GM12878 (cell line): ENCODE measurements at places on chromosomes 1 and 21. TPM values are rescaled to one million over a fixed set of nuclear protein-coding genes. Genes with fewer than 3 reads are reported as not detected.

DNA sequence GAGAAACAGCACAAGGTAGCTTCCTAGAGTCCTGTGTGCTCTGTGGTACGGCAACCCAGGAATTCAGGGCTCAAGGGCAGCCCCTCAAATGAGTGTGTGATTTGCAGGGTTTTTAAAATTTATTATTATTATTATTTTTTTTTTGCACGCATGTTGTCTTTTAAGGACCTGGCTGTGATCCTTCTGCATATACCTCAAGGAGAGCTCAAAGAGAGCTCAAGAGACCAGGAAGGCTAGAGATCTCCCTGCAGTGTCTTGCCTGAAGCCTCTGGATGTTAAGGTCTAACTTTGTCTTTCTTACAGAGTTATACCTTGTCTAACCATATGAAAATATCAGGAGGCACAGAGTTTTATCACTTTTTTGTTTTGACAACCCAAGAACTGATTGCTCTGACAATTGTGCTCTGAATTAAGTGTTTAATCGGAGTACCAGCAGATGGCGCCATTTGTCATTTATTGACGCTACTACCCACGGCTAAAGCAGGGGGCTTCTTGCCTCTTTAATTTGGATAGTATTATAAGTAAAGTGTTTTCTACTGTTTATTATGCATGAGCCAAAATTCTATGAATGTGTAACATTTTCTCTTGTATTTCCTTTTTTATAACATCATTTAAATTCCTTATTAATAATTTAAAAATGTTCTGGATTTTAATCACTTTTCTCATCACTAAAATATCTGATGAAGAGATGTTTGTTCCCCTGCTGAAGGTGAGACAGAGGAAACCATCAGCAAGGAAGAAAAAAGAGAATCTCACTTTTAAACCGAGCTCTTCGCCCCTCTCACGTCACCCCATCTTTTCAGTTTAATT is 35.8 kb upstream of the LMO4 start:
- DNase-seq: no peak

GRCh38 chr1:32701951-32702598 is 495 bp downstream of the SYNC start:
- no peak for DNase-seq

BCL2L15 gene
- 0.43 and 0.87 TPM in 2 replicates for total RNA-seq

GRCh38 chr1:239570878-239571277 is 184.5 kb downstream of the CHRM3 start:
- DNase-seq: no peak

BARHL2 gene
- not detected in 2 replicates for total RNA-seq

DNA sequence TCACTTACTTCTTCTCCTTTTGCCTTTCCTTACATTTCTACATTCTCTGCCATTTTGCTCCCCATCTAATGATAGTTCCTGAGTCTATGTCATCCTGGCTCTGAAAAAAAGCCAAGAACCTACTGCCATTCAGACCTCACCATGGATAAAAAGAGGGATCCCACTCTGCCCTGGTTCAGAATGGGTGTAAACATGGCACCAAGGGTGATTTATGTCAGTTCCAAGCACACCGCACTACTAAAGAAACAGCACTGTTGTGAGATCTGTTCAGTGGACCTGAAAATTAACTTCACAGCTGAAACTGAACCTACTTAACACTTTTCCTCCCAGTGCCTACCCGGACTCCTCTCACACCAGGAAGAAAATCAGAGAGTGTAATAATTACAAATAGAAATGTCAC is 72.3 kb upstream of the NTPCR start:
- DNase-seq: no peak

- DNase-seq: peak; percentile 66
Measured at GRCh38 chr1:116737020-116737854, 17.0 kb upstream of the CD2 start.

DNA sequence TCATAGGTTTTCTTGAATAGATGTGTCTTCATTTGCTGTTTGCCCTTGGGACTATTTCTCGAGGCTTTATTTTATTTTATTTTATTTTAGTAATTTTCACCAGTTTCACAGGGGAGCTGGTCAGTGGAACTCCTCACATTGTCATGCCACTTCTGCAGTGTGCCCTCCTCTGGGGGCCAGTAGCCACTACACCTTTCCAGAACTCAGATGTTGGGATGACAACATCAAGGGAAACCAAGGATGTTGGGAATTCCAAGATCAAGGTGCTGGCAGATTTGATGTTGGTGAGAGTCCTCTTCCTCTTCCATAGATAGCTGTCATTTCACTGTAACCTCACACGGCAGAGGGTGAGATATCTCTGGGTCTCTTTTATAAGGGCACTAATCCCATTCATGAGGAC is 35.5 kb downstream of the SLC26A9 start:
- no peak for DNase-seq

- no peak for DNase-seq
Measured at GRCh38 chr1:92408825-92409224, 77.9 kb downstream of the GFI1 start.

- DNase-seq: no peak
Measured at GRCh38 chr1:237568955-237569354, 321.8 kb downstream of the ZP4 start.

BRDT gene
- total RNA-seq: not detected in 2 replicates

- DNase-seq: no peak
Measured at GRCh38 chr1:219120624-219121544, 52.8 kb upstream of the LYPLAL1 start.

SETD4 gene
- total RNA-seq: 15.6 and 18.8 TPM in 2 replicates

- no peak for DNase-seq
Measured at GRCh38 chr1:54488065-54488750, 59.8 kb upstream of the ACOT11 start.

GRCh38 chr1:200282497-200283122 is 127.2 kb downstream of the ZNF281 start:
- no peak for DNase-seq

DNA sequence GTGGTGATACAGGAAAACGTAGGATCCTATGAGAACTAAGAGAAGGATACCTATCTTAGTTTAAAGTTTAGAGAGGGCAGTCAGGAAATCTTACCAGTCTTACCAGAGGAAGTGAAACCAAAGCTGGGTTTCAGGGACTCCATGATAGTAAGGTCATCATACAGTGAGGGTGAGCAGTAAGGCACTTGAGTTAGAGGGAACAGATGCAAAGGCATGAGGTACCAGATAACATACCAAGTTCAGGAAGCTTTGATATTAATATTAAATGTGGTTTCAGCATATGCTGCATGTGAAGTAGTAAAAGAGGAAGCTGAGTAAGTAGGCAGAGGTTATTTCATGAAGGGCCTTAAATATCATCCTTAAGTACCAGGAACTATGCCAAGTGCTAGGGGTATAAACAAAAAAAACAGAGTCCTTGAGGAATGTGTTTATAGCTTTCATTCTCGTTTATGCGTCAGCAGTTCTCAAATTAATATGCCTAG is 16.9 kb downstream of the ATG4C start:
- peak; percentile 78 for DNase-seq

SELENBP1 gene
- total RNA-seq: 0.41 and 0.45 TPM in 2 replicates

COL24A1 gene
- total RNA-seq: 2.4 and 2.5 TPM in 2 replicates

DNA sequence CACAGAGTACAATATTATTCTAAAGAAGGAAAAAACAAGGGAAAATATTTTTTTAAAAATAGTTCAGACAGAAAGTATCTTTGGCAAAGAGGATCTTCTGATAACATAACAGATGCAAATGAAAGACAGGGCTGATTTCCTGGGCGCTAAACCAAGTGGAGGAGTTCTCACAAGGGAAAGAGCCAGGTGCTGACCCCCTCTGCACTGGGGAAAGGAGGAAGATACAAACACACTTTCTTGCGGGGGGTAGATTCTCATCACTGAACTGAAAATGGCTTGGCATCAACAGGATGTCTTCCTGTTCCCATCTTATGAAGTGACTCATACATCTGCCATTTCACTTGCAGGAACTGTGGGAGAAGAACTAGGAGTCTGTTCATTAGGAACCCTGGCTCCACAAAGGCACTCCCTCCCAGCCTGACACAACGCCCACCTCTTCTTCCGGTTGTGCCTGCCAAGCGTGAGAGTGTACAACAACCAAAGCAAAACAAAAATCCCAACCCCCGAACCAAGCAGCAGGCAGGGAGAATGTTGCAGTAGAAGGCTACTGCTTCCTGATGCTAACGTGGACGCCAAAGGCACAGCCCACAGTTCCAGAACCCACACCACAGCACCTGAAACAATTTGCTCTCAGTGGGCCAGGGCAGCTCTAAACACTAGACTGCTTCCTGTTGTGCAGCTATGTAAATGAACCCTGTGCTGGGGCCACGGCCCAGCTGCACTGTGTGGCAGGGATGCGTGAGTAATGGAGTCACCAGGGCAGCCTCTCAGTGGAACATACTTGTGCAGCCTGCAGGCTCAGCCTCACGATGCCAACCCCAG is 51.0 kb downstream of the GADD45A start:
- DNase-seq: peak; percentile 64

DNA sequence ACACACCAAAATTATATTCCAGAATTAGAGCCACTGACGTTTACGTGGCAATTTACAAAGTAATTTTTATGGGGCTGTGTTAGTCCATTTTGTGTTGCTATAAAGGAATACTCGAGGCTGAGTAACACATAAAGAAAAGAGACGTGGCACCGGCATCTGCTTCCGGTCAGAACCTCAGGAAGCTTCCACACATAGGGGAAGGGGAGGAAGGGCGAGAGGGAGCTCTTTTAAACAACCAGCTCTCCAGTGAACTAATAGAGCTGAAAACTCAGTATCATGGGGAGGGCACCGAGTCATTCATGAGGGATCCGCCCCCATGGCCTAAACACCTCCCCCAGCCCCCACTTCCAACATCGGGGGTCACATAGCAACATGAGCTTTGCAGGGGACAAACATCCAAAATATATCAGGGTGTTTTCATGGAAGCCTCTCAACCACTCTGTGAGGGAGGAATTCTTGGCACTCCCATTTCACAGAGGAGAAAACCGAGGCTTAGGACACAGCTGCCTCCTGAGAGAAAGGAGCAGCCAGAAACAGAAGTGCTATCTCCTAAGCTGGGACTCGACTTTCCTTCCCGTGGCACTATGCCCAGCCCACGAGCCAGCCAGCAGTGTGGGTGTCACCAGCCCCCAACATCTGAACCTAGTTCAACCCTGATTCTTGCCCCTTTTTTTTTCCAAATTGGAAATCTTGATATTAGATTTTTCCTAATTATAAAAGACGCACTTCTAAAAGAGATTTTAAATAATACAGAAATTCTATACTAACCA is 29.2 kb downstream of the MIS18A start:
- DNase-seq: no peak

GRCh38 chr1:48671578-48671977 is 105.1 kb downstream of the BEND5 start:
- no peak for DNase-seq

GRCh38 chr1:3453891-3454810 is at the start of gene ARHGEF16:
TSS of gene ARHGEF16 (plus strand) at chr1:3454665. CDS start at chr1:3463085, 8,420 bp downstream.
- DNase-seq: no peak

- no peak for DNase-seq
Measured at GRCh38 chr1:43274125-43274803, 4.5 kb downstream of the TMEM125 start.
